Activated naive CD4-positive, alpha-beta T cell treated with Interleukin-2 at 50 U/mL for 16 hours (primary cell): ENCODE measurements at places on chromosomes 13 and 19.

DNA sequence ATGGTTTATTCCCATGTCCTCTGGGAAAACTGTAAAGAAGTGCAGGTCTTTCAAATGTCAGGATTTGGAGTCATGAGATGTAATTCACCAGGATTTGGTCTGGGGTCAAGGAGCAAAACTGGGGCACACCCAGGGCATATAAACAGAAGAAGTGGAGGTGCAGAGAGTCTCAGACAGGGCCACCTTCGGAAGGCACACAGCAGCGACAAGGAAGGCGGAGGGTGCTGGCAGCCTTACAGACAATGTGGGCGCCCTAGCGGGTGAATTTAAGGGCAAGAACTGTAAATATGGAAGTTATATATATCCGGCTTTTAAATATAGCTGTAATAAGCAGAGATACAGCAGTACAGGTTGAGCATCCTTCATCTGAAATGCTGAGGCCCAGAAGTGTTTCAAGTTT lies 31.2 kb downstream of the DHRS12 start:
- no peak for DNase-seq

DNA sequence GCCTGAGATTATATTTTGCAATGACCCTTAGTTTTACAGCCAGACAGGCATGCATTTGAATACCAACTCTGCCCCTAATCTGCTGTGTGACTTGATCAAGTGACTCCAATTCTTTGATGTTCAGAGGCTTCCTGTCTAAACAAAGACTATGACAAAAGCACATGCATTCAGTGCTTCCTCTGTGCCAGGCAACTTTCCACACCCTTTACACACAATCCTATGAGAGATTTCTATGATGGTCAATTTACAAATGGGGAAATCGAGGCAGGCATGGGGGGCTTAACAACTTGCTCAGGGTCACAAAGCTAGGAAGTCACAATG lies 3.7 kb upstream of the LYPD3 start:
- no peak for DNase-seq

DNA sequence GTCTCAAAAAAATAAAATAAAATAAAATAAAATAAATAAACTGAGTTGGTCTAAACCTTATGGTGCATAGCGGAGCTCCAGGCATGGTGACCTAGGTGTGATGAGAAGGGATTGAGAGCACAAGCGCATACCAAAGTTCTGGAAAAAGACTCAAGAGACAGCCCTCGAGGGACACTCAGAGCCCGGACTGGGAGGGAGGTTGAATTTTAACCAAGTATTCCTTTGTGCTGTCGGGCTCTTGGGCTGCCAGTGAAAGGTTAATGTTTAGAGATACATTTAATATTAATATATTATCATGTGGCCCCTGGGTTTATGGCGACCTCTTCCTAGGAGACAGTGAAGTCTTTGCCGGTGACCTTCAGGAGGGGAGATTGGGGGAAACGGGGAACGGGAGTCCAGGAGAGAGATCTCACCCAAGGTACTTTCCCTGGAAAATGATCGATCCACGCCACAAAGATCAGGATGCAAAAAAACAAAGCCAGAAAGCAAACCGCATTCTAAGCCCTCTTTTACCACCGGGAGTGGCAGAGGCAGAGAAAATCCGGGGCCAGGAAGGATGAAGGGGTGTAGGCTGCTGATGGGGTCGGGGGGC lies 1.6 kb downstream of the FUT6 start:
- no peak for DNase-seq

DNA sequence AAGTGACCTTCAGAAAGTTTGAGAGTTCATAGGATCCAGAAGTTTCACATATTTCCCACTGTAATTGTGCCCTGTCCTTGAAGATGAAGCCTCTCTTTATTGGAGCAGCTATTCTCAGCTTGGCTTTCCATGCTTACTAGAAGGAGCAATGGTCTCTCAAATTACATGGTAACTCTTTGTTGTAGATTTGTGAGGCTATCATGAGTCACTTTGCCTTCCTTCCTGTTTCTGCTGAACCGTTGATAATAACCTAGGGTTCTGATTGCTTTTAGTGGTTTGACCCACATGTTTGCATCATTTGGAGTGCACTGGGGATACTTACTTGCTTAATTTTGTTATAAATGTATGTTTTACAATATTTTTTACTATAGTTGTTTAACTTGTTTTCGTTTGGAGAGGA lies 772.9 kb upstream of the SLITRK6 start:
- DNase-seq, result no peak

DNA sequence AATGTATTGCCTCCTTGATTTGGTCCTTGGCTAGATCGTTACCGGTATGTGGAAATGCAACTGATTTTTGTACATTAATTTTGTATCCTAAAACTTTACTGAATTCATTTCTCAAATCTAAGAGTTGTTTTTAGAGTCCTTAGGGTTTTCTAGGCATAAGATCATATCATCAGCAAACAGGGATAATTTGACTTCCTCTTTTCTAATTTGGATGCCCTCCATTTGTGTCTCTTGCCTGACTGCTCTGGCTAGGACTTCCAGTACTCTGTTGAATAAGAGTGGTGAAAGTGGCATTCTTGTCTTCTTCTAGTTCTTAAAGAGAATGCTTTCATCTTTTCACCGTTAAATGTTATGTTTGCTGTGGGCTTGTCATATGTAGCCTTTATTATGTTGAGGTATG lies 12.0 kb upstream of the CYP2A13 start:
- no peak for DNase-seq

GRCh38 chr19:3642987-3643673 lies 16.5 kb upstream of the CACTIN start:
- peak; percentile 24 for DNase-seq

DNA sequence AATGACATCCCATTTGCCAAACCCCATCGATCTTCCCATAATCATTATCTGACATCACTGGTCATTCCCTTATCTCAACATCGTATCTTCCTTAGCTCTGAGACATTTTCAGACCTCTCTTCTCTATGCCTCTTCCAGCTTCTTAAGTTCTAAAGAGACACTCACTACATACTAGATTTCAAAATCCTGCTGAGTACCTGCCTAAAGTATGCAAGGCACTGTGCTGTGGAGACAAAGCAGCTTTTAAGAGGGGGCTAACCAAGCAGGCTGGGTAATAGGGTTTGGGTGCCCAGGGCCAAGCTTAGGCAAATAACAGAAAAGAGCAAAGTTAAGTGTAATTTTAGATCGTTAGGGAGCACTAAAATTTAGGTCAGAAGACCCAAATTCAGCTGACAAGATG lies 3.4 kb upstream of the POMP start:
- DNase-seq, result no peak

DNA sequence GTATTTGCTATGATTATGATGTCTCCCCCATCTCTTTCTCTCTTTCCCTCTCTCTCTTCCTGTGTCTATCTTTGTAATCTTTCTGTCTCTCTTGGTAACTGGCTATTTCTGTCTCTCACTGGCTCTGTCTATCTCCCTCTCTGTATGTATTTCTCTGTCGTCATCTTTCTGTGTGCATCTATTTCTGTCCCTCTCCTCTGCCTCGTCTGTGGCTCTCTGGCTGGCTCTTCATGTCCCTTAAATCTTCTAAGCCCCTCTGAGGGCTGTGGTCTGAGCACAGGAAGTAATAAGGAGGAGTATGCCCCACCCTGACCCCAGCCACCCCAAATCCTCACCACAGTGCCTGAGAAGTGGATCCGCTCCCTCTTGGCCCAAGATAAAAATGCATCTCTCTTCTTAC lies 104.4 kb downstream of the DNAJC15 start:
- DNase-seq, result no peak

DNA sequence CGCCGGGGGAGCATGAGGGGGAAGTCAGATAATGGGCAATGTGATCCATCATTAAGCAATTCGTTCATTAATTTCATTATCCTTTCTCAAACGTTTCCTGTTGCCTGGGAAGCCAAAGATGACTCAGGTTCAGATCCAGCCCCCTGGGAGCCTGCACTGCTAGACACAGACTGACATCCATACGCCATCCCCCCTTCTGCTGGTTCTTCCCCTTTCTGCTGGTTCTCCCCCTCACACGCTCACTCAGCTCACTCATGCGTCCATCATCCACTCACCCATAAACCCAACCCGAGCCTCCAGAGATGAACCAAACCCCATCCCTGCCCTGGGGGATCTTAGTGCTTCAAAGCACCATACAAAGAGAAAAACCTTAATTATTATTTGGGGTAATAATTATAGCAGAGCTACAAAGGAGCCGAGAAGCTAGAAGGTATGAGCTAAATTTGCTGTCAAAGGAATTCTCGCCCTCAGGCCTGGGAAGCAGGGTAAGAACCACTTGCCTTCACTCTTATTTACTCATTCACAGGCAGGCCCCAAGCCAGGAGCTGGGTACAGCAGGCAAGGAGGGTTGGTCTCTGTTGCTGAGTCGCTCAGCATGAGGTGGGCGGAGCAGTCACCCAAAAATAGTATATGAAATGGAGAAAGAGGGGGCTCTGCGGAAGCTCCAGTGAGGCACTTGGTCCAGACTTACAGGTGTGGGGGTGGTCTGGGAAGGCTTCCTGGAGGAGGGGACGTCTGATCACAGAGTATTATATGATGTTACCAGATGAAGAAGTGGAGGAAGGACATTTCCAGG lies 7.0 kb upstream of the ZNF444 start:
- DNase-seq, result no peak

GRCh38 chr13:62643007-62643483 lies 1227.4 kb upstream of the PCDH20 start:
- DNase-seq, result no peak

GRCh38 chr13:73849292-73849691 lies 284.9 kb downstream of the KLF12 start:
- no peak for DNase-seq

DNA sequence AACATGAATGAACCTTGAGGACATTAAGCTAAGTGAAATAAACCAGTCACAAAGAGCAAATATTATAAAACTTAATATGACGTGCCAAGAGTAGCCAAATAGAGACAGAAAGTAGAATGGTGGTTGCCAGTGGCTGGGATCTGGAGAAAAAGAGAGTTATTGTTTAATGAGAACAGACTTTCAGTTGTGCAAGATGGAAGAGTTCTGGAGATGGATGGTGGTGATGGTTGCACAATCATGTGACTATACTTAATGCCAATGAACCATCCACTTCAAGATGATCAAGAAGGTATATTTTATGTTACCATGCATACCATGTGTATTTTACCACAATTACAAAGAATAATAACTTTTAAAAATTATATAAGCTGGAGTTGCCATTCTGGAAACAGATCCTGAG lies 65.7 kb upstream of the MTIF3 start:
- DNase-seq, result no peak

GRCh38 chr13:50537029-50537428 lies 306.5 kb downstream of the DLEU7 start:
- no peak for DNase-seq

DNA sequence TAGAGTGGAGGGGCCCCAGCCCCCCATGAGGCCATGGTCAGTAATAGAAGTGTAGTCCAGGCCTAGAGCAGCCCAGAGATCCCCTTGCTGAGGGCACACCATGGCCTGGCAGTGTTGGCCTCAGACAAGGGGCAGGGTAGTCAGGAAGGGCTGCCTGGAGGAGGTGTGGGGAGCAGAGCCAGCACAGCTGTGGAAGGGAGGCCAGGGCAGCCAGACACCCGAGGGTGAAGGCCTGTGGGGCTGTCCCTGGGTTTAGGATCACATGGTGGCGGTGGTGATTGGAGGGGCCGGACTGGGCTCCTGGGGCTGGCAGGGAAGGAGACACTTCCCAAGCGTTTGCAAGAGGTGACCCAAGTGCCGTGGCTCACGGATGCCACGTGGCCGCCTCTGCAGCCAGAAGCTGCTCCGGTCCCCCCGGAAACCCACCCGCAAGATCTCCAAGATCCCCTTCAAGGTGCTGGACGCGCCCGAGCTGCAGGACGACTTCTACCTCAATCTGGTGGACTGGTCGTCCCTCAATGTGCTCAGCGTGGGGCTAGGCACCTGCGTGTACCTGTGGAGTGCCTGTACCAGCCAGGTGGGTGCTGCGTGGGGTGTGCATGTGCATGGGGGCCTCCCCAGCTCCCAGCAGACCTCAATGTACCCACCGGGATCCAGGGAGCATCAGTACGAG lies 11.6 kb upstream of the TEKTIP1 start:
- DNase-seq, result no peak

DNA sequence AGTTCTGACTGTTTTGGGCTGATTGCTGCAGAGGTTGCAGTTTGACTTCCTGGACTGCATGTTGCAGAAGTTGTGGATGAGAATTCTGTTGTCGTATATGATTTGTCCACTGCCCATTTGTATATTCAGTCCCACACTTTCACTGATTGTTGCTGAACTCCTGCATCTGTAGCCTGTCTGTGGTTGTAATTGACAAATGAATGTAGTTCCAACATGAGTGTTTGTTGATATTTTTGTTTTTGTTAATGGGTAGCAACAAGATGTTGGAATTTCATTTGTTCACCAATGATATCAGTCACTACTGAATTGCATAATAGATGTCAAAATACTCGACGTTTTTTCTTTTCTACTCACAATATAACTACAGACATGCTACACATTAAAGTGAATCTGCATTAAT lies 533.9 kb downstream of the DCT start:
- no peak for DNase-seq

DNA sequence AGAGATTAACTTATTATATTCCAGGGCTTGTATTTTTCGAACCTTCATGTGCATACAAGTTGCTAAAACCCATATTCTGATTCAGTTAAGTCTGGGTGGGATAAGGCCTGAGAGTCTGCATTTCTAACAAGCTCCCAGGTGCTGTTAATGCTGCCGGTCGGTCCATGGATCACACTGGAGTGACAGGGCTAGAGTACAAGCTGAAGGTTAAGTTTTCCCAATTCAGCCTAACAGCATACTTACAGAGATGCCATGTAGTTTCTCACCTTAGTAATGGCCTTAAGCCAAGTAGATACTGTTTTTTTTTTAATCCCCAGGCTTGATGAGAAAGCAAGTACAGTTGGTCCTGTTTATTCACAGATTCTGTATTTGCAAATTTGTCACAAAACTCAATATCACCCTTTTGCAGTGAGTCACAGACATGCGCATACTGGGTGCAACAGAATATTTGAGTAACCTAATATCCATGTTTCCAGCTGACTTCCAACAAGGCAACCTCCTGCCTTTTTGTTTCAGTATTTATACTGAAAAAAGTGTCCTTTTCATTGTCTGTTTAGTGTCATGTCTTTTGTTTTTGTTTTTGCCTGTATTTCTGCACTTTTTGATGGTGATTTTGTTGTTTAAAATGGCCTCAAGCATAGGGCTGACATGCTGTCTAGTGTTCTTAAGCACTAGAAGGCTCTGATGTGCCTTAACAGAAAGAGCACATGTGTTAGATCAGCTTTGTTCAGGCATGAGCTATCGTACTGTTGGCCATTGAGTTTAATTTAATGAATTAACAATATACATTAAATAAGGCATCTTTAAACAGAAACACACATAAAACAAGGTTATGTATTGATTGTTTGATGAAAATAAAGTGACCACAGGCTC lies 875.0 kb downstream of the PCDH9 start:
- DNase-seq, result no peak
